ENCODE measurements at places on chromosomes 3 and 15.
A peak's percentile ranks its signal among the peaks of the same experiment; 100 is the strongest.

DNA sequence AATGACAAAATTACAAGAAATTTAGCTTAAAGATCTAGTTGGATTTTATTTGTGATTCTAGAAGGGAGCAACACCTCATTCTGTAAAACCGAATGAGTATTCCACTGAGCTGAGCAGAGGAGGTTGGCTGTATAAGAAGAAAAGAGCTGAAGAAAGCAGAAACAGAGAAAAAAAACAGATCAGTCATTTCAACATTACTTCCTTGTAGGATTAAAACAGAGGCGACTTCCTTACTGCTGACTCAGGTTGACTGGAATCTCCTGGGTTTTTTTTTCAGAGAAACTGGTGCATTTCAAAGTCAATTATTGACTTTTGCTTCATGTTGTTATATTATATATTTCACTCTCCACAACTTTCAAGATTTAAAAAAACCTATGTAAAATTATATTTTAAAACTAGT, 368.1 kb upstream of the UBE2E2 start:
- no peak for DNase-seq

DNA sequence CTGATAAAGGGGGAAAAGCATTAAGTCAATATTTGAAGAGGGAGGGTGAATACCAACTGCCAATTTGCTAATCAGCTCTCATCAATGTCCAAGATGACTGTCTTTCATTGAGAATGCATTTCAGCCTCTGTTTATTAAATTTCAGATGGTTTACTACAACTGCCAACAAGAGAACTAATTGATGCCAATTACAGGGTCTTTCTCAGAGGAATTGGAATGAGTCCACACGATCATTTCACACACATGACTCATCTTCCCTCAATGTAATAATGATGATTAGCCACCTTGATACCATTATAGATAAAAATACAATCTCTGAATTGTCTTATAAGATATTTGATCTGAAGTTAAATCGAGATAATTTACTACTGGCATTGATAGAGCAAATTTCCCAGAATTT, 1274.4 kb downstream of the ROBO2 start:
- no peak for DNase-seq

GRCh38 chr15:74497584-74497983, 36.6 kb upstream of the UBL7 start:
- DNase-seq: no peak

- no peak for DNase-seq
Observed at GRCh38 chr15:65942436-65942835, 73.1 kb downstream of the RAB11A start.

- DNase-seq: no peak
Observed at GRCh38 chr3:156693166-156693565, 18.8 kb downstream of the TIPARP start.

DNA sequence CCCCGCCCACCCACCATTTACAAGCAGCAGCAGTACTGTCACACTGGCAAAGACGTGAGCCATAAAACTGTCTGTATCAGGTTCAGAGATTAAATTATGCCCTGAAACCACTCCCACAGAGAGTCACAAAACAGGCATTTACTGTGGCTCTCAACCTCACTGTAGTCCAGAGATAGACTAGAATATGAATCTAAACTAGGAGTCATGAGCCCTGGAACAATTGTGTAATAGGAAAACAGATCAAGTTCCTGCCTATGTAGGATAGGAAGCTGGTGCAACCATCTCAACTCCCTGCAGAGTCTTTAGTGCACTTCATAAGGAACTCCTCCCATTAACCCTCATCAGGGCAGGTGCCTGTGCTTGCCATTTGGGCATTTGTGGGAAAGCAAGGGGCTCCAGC, 61.7 kb downstream of the FAM227B start:
- DNase-seq: no peak

GRCh38 chr3:26353097-26353496, 269.5 kb upstream of the LRRC3B start:
- DNase-seq: no peak

- no peak for DNase-seq
Observed at GRCh38 chr3:41629986-41630385, 331.9 kb downstream of the ULK4 start.

- DNase-seq: no peak
Observed at GRCh38 chr3:197881270-197881969, 68.6 kb upstream of the RPL35A start.

GRCh38 chr3:47578691-47579632, at the start of gene CSPG5:
Gene CSPG5 (minus strand): TSS chr3:47578865. CDS start chr3:47578693, 172 bp downstream.
- DNase-seq: peak; percentile 43

- no peak for DNase-seq
Observed at GRCh38 chr3:20141316-20141715, 44.7 kb downstream of the SGO1 start.

DNA sequence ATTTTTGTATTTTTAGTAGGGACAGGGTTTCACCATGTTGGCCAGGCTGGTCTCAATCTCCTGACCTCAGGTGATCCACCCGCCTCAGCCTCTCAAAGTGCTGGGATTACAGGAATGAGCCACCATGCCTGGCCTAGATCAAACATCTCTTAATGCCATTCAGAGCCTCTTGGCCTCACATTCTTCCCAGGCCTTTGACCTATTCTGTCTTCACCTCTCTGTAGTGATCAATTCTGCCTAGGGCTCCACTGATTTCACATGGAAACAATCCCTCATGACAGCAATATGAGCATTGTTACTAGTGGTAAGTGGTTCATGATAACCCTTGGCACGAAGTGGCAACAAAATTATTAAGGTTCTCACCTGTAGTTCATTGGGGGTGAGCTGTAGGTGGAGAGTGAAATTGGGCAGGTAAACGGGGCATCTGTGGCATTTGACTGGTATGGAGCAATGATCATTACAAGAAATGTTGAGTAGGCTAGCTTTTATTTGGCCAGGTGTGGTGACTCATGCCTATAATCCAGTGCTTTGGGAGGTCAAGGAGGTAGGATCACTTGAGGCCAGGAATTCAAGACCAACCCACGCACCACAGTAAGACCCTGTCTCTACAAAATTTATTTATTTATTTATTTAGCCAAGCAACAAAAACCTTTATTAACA, 4.8 kb upstream of the ARPIN start:
- no peak for DNase-seq

DNA sequence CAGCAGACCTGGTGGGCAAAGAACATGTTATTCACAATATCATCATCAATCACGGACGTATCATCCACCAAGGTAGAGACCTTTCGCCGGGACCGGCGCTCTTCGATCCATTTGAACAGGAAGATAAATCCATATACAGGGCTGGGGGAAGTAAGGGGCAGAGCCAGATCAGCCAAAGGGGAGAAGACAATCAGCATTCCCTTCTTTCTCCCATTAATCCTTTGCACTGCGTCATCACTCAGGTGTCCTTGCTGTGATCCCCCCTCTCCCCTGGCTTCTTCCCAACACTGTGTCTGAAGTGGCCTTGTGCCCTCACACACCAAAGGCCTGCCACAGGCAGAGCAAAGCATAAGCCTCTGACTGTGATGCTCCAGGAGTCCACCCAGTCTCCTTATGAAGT, 36.4 kb downstream of the SEMA3G start:
- DNase-seq: no peak

- DNase-seq: no peak
Observed at GRCh38 chr15:73813589-73813988, 59.8 kb upstream of the TBC1D21 start.

- DNase-seq: no peak
Observed at GRCh38 chr15:70437089-70437488, 326.3 kb downstream of the UACA start.

- no peak for DNase-seq
Observed at GRCh38 chr3:109117939-109118338, at the start of gene MORC1. Gene MORC1 (minus strand): TSS chr3:109118134. CDS start chr3:109118059, 75 bp downstream.

GRCh38 chr3:111635403-111635802, 40.3 kb upstream of the ZBED2 start:
- no peak for DNase-seq

GRCh38 chr15:80562033-80562432, 133.1 kb upstream of the ABHD17C start:
- no peak for DNase-seq

- no peak for DNase-seq
Observed at GRCh38 chr3:123660900-123661299, 76.0 kb upstream of the HACD2 start.

GRCh38 chr3:157368171-157368570, 68.5 kb upstream of the PTX3 start:
- DNase-seq: no peak

- DNase-seq: peak; percentile 1
Observed at GRCh38 chr3:148077318-148077923, 620.3 kb upstream of the AGTR1 start.

GRCh38 chr3:196517919-196518318, 2.8 kb upstream of the SMCO1 start:
- DNase-seq: no peak

DNA sequence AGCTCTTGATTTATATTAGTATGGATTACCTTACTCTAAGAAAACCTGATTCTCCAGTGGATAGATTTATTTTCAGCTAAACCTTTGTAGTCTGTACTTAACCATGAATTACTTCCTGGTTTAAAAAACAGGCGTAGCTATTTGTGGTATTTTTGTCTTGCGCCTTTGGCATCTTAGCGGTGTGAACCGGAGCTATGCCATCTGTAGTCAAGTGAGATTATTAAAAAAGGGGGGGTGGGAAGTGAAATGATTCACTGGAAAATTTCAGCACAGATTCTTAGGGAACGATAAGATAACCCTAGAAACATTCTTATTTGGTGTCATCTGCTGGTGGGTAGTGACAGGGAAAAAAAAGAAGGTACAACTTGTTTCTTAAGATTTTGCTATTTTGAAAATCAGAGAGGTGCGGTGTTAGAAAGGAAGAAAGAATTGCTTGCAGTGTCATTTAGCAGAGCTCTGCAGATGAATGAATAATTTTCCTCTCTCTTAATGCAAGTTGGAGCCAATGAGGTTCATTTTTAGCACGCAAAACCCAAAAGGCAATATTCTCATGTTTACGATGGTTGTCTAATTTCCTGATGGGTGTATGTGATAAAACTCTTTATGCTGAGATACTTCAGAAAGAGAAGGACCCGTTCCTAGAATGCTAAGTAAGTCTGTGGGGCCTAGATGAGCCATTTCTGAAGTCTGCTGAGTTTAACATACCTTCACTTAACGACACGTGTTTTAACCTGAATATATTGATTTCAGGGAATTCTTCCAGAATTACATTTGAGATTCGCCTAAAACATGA, 44.0 kb downstream of the PSMD6 start:
- no peak for DNase-seq

- DNase-seq: no peak
Observed at GRCh38 chr3:172312001-172312400, 136.3 kb downstream of the GHSR start.

DNA sequence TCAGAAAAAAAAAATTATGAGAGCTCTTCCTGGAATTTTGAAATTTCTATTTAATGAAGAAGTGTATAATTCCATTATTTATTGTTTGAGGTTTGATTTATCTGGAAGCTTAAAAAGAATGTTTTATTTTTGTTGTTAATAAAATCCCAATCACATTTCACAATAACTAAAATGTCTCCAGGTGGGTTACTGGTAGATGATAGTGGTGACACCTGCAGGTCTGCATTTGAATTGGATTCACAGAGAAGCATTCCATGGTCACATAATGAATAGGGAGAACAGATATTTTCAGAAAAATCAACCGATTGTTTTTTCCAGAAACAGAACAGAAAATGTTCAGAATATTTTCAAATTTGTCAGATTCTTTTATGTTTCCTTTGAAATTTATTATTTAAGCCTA, 48.3 kb downstream of the ASB7 start:
- DNase-seq: no peak

GRCh38 chr15:31344266-31344665, 17.6 kb downstream of the KLF13 start:
- DNase-seq: no peak

- no peak for DNase-seq
Observed at GRCh38 chr15:38424101-38424552, 29.8 kb upstream of the FAM98B start.

GRCh38 chr3:15055019-15055557, 10.0 kb downstream of the MRPS25 start:
- DNase-seq: peak; percentile 42

DNA sequence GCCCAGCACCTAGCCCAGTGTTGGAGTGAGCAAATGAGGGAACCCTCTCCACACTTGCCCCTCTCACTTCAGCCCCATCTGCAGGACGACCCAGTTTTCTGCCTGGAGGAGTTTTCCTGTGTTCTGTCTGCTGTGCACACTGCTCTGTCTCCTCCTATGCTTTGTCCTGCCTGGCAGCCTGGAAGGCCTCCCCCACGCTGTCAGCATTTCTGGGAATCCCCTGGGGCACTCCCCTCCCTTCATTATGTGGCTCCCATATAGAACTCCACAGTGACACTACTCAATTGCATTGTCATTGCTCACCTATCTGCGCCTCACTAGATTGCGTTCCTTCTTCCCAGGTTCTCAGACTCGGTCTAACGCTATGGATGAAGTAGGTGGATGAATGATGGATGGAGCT, 13.9 kb downstream of the CLSTN2 start:
- no peak for DNase-seq

- no peak for DNase-seq
Observed at GRCh38 chr3:33364531-33365128, 75.6 kb downstream of the UBP1 start.

DNA sequence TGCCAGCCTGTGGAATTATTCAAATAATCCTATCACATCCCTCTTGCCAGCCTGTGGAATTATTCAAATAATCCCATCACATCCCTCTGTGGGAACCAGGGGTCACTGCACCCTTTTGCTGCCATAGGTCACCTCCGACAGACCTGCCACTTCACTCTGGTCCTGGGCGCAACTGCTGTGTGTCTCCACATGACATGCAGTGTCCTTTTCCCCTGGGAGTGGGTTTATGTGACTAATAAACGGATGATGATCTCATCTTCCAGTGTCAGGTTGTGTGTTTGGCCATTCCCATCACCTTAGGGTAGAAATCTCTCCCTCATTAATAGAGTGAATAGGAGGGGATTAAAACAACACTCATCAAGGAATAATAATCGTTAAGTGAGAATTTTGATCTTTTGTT, 603.6 kb upstream of the NR2F2 start:
- DNase-seq: no peak

GRCh38 chr15:70478251-70478990, 284.9 kb downstream of the UACA start:
- peak; percentile 76 for DNase-seq

- no peak for DNase-seq
Observed at GRCh38 chr15:47507221-47507985, 209.9 kb upstream of the SEMA6D start.

GRCh38 chr3:123564056-123564455, 20.8 kb downstream of the HACD2 start:
- no peak for DNase-seq

- DNase-seq: no peak
Observed at GRCh38 chr3:100263583-100263982, 2.8 kb downstream of the TBC1D23 start.
